NCI-H1436 (cell line): ENCODE measurements at places on chromosomes 5 and 9.

GRCh38 chr9:126216826-126217225 lies 109.8 kb upstream of the MVB12B start:
- DNase-seq, result no peak

DNA sequence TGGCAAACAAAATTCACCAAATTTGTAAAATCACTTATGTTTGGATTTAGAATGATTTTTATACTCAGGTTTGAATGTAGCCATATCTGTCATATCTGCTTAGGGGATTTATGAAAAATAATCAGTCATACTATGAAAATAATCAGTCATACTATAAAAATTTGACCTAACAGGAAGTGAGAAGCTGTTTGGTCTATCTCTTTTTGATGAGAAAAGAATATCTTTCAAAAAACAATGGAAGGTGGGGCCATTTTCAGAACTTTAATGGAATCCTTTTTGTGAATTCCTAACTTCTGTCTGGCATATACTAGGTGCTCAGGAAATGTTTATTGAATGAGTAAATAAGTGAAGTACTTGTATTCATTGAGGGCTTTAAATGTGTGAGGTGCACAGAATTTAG lies 70.1 kb downstream of the CWC27 start:
- no peak for DNase-seq

- no peak for DNase-seq
Observed at GRCh38 chr5:123671711-123672456, 159.9 kb downstream of the CSNK1G3 start.

- no peak for DNase-seq
Observed at GRCh38 chr9:112439171-112439570, 47.5 kb upstream of the KIAA1958 start.

DNA sequence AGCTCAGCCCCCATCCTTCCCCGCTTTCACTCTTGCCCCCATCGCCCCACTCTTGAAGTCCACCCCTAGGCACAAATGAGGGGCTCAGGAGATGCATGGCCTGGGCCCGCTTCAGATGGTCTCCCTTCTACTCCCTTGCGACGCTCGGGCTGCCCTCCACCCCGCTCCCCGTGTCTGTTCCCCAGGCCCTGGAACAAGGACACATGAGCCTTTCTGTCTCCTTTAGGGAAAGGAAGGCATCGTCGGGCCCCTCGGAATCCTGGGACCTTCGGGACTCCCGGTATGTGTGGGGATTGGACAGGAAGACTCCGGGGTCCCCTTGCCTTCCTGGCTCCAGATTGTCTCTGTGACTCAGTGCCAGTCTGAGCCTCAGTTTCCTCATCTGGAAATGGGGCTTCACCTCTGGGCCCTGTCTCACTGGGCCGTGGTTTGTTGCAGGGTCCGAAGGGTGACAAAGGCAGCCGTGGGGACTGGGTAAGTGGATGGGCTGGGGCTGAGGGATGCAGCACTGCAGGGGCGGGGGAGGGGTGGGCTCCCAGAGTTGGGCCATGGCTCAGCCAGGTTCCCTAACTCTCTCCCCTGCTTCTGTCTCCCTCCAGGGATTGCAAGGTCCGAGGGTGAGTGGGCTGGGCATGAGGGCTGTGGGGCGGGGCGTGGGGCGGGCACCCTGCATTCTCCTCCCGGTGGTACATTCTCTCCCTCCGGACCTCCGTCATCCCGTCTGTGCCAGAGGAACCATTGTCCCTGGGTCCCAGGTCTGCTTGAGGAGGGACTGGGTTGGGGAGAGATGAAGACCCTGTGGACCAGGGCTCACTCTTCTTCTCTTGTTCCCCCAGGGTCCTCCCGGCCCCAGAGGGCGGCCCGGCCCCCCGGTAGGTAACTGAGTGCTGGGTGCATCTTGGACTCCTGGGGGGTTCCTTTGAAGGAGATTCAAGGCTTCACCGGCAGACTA lies 21.8 kb upstream of the ORM1 start:
- DNase-seq, result no peak

DNA sequence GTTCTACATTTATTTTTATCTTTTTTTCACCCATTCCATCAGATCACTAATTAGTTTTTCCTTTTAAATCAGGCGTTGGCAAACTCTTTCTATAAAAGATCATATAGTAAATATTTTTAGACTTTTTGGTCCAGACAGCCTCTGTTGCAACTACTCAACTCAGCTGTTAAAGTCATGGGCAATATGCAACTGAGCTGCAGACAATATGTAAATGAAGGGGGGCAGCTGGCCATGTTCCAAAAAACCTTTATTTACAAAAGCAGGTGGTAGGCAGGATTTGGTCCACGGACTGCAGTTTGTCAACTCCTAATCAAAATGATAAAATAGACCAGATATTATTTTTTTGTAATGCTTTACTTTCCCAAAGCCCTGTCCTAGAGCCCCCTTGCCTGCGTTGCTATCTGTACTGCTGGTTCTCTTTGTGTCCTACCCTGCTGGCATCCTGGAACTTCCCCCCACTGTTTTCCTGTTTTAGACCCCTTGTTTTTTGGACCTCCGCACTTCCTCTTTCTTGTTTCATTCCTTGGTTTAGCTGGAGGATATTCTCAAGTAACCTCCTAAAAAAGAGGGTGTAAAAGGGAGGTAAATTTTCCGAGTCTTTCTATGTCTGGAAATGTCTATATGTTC lies 24.7 kb upstream of the TNFSF8 start:
- DNase-seq, result no peak

- no peak for DNase-seq
Observed at GRCh38 chr5:163908253-163908652, 402.8 kb downstream of the MAT2B start.

- DNase-seq, result no peak
Observed at GRCh38 chr9:120394058-120394669, 185.8 kb downstream of the CDK5RAP2 start.

GRCh38 chr9:117783828-117784227 lies 79.6 kb downstream of the TLR4 start:
- no peak for DNase-seq

DNA sequence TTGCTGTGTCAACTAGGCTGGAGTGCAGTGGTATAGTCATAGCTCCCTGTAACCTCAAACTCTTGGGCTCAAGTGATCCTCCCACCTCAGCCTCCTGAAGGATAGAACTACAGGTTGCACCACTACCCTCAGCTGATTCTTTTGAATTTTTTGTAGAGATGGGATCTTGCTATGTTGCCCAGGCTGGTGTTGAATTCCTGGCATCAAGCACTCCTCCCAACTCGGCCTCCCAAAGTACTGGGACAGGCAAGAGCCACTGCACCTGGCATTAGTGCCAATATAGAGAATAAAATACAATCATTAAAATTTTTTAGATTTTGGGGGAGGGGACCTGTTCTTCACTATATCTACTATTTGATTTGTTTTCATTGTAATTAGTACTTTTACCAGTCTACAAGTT lies 15.4 kb downstream of the PPIP5K2 start:
- no peak for DNase-seq

DNA sequence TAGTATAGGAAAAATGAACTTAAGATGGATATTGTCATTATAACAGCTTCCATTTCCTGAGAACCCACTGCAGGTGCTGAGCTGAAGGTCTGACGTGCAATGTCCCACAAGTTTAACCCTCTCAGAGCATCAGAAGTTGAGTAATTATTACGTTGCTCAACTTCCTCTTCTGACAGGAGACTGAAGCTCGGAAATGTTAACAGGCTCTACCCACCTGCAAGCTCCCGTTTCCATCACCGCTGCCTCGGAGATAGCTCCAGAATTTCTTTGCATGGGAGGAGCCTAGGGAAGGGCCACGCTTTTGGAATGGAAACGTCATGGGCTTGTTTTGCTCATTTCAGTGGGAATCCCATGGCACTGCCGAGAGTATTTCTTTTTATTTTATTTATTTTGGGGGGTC lies 1.0 kb upstream of the NTMT1 start:
- DNase-seq, result no peak

DNA sequence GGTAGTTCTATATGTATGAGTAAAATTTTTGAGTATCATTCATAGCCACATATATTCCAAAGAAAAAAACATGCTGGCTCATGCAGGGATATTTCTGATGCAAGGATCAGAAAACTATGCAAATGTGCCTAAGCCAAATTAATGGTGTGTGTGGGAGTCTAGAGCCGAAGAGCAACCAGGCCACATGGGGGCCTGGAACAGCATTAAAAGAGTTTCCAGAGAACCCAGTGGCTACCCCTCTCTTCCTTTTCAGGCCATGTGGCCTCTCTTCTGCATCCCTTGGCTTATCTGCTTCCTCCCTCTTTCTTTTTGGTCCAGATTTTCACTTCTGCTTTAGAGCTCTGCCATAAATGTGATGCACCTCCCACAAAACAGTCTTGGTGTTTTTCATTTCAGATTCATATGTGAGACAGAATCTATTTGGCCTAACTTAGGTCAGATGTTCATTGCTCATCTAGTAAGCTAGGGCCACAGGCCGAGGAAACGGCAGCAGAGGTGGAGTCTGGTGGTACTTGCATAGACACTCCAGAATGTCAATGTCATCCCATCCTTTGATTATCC lies 300.0 kb downstream of the SH3GL2 start:
- DNase-seq, result no peak

- no peak for DNase-seq
Observed at GRCh38 chr5:16549491-16550206, 67.1 kb downstream of the RETREG1 start.

DNA sequence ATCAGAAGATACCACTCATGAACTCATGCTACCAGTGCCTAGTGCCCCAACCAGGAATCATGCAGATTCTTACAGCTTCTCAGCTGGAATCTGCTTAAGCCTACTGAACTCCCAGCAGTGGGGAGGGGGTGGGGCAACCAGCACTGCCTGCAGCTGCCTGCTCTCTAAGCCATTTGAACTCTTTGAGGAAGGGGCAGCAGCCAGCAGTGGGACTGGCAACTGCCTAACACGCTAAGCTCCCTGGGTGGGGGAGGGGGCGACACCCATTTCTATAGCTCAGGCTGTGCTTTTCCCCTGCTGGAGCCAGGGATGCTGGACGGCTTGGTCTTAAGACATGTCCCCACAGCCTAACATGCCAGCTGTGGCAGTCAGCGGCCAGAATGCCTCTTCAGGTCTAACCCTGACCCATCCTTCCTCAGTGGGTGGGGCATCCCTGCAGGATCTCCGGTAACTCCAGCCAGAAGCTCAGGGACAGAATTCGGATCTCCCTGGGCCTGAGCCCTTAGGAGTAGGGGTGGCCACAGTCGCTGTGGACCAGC lies 889.7 kb downstream of the CDH9 start:
- DNase-seq, result no peak

- no peak for DNase-seq
Observed at GRCh38 chr5:127962491-127962890, 121.1 kb upstream of the SLC12A2 start.

GRCh38 chr5:109935833-109936490 lies 246.2 kb downstream of the MAN2A1 start:
- no peak for DNase-seq

- DNase-seq, result no peak
Observed at GRCh38 chr5:9466697-9467096, 79.2 kb downstream of the SEMA5A start.

DNA sequence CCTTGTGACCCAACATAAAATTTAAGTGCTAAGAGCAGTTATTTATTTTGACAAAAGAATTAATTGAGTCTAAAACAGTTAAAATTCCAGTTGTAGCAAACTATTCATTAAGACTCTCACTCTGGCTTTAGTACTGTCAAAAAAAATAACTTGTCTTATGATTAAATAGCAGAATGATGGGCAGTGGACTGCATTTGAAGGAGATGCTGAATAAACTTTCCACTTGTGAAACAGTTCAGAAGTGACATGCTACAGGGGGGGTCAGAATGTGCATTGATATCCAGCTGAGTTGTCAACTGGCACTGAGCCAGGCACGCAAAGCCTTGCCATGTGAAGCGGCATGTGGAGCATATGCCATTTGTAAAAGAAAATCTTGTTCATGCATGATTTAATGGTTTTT lies 76.0 kb downstream of the FCHO2 start:
- no peak for DNase-seq

DNA sequence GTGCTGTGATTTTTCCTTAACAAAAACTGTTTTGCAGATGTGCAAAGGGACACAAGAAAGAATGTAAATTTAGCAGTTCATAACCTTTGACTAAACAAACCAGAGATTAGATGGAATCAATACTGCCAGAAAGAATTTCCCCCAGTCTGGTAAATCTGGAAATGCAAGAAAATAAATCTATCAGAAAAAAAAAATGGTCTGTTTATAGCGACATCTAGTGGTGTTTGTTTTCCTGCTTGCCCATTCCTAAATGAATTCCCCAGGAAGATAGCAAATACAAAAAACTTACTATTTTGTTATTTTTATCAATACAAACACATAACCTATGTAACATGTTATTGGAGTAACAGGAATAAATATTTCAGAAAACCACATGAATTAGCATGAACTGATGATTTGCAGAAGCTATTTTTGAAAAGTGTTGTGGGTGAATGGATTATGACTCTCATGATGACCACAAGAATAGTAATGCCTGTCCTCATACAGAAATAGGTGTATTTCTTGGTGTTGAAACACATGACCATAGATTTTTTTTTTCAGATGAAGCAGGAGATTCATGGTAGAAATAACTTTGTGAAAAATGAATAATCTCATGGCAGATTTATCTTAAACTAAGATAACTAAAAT lies 1703.8 kb downstream of the MAT2B start:
- DNase-seq, result no peak

DNA sequence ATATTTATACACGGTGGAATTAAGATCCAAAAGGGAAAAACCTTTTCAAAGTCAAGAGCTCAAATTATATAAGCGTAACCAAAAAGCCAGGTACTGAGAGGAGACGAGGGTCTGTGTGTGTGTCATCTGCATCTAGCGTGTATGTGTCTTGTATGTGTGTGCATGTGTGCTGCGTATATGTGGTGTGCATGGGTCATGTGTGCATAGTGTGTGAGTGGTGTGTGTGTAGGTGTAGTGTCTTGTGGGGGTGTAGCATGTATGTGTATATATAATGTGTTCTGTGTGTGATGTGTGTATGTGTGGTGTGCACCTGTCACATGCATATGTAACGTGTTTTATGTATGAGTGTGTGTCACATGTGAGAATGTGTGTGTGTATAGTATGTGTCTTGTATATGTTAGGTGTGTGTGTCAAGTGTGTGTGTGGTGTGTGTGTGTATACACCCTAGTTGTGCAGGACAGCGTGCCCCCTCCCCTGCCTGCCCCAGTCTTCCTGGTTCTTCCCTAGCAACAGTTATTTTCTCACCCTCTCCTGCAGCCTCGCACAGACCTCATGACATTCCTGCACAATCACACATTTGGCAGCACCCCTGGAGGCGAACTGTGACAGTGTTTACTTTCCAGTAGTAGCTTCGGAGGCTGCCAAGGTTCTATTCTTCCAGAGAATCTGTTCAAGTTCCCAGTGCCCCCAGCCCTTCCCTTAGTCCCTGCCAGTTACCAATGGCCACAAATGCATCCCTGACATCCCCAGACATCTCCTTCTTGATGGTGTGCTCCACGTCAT lies 27.1 kb upstream of the TNIP1 start:
- DNase-seq, result no peak

- DNase-seq, result no peak
Observed at GRCh38 chr5:59282726-59283125, 610.8 kb downstream of the PDE4D start.

DNA sequence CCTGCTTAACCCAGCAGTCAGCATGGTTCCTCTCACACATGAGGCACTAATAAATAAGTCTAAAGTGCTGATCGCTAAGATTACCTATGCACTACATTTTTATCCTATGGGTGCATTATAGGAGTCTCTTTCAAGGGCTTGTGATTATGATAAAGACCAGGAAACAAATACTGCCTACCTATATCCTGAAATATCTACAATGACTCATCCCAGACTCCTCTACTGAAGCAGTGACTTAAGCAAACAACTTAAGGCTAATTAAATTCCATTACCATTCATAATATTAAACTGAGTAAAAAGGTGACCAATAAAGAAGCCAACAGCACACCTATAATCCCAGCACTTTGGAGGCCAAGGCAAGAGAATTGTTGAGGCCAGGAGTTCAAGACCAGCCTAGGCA lies 338.4 kb downstream of the DNAH5 start:
- DNase-seq, result no peak
